Activated CD8-positive, alpha-beta T cell treated with anti-CD3 and anti-CD28 coated beads, Interleukin-2, amount 10 ng/mL, durations not matched to agents 7 days and 5 days (primary cell): ENCODE measurements at places on chromosomes 7 and 10. TPM values are rescaled to one million over a fixed set of nuclear protein-coding genes. Genes with fewer than 3 reads are reported as not detected.
A peak's percentile ranks its signal among the peaks of the same experiment; 100 is the strongest.

Gene SPDYE8
- not detected for total RNA-seq

Gene LRGUK
- 0.18 TPM for total RNA-seq

Gene FAM221A
- total RNA-seq, result 4.7 TPM

Gene CASD1
- total RNA-seq, result 13.8 TPM

Gene BZW2
- total RNA-seq, result 59.7 TPM

Gene GTPBP4
- 67.1 TPM for total RNA-seq

Gene OR2A42
- total RNA-seq, result not detected

- no peak for DNase-seq
Measured at GRCh38 chr10:101495324-101495925, 92.6 kb downstream of the POLL start.

DNA sequence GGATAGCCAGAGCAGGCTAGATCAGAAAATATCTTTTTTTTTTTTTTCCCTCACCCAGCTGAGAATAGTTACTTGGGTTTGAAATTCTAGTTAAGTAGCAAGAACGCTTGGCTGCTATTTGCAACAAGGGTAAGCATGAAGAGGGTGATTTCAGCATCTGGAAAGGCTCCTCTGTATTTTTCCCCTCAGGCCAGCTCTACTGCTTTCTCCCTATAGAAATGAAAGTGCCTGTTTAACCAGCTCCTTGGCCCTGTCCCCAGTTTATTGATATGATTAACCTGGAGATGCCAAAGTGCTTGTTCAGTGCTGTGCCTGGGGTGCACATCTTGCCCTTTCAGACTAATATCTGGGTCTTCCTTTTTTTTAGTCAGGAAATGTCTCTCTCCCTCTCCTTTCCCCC, 37.1 kb downstream of the AP3M1 start:
- no peak for DNase-seq

- no peak for DNase-seq
Measured at GRCh38 chr10:104122225-104123107, 495 bp downstream of the SFR1 start.

GRCh38 chr10:6089334-6090219, 743 bp downstream of the RBM17 start:
- DNase-seq, result peak; percentile 48

DNA sequence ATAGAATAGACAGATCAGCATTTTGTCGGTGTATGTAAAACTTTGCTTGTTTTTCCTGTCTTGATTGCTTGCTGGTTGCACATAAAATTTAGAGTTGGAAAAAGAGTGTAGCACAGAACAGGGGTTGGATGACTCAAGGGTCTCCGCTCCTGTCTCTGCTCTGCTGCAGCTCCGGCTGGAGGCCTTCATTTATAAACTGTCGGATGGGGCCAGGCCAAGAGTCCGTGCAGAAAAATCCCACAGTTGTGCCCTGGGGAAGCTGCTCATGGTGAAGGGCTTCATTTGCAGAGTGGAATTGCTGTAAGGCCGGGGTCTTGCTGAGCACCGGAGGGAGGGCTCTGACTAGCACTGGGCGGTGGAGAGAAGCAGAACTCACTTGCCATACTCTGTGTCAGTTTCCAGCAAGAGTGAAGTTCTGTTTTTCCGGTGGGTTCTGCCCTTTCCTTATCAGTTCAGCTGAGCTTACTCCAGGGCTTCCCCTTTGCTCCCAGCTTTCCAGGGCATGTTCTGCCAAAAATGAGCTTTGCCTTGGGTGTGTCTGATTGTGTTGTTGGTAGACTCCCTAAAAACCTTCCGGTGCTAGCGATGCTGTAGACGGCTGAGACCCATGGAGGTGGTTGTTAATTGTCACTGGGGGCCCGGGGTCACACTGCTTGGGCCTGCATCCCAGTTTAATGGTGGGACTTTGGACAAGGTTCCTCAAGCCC, 67.2 kb downstream of the CAMK1D start:
- DNase-seq, result no peak

DNA sequence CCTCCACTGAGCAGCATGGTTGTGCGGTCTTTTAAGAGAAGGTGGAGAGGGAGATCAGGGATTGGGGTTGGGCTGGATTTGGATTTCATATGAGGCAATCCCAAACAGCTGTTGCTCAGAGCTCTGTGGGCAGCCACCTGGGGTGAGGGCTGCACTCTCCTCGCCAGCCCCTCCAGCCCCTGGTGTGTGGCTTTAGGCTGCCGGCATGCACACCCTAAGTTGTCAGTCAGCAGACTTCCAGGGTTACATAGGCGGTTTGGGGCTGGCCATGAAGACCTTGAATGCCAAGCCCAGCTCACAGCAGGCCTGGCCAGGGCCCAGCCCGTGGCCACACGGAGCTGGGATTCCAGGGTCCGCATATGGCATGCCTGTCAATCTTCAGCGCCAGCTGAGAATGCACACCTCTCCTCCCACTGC, 54.8 kb downstream of the ZMIZ1 start:
- DNase-seq, result no peak

- DNase-seq, result no peak
Measured at GRCh38 chr7:112134039-112134438, 72.2 kb downstream of the DOCK4 start.

DNA sequence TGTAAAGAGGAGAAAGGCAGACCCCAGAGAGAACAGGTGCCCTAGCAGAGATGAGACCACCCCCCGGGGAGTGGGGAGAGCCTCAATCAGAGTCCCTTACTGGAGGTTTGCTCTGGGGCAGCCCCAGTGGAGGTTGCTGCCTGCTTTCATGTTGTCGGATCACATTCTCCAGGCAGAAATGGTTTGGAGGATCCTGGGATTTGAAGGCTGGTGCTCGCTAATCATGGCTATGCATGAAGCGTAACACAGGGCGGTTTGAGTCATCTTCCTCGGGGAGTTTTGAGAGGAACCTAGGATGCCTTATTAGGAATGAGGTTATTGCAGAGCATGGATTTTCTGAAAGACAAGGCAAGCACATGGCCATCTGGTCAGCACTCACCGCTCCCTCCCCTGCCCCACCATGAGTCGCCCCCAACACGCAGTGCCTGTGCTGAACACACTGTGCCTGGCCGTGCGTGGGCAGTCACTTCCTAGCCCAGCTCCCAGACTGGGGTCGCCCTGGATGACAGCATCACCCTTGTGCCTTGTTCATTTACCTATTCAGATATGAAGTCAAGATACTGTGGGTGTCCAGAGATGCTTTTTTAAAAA, 319.9 kb downstream of the DPP6 start:
- DNase-seq, result no peak

DNA sequence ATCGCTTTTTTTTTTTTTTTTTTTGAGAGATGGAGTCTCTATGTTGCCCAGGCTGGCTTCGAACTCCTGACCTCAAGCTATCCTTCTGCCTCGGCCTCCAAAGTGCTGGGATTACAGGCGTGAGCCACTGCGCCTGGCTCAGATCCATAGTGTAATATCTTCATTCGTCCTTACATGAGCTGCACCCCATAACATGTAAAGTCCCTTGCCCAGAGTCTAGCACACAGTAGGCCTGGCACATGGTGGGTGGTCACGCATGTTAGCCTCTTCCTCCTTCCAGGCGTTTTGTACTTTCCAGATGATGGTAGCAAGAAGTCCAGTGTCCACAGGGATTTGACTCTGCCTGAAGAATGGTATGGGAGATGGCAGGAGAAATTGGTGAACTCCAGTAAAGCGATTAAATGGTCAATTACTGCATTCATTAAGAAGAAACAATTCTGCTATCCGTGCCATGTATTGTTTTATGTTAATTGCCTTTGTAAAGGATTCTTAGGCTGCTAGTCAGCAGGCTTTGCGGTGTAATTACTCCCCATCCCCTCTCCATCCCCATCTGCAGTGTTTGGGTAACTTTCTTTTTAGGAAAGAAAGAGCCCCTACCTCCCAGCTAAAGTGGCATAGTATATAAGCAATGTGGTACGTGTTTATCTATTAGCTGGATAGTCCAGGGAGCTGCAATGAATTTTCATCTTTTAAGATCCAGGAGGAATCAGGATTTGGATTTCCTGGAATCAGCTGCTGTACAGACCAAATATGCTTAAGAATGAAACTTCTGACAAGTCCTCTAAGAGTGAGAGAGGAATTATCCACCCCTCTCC, 1.2 kb downstream of the TPST1 start:
- DNase-seq, result no peak
